ENCODE measurements at places on chromosomes 2 and 18.

DNA sequence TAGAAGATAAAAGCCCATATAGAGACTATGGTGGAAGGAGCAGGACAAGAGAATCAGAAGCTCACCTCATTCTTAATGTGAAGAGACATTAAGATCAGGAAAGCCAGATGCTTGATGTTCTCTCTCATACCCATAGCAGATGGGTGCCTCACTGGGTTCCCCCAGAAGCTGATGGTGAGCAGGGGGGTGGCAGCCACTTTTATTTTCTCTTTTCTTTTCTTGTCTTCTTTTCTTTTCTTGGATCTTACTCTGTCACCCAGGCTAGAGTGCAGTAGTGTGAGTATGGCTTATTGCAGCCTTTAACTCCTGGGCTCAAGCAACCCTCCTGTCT, 14.8 kb upstream of the CXCR4 start:
- no peak for DNase-seq

GRCh38 chr2:51789918-51790317, 758.0 kb upstream of the NRXN1 start:
- DNase-seq, result no peak

DNA sequence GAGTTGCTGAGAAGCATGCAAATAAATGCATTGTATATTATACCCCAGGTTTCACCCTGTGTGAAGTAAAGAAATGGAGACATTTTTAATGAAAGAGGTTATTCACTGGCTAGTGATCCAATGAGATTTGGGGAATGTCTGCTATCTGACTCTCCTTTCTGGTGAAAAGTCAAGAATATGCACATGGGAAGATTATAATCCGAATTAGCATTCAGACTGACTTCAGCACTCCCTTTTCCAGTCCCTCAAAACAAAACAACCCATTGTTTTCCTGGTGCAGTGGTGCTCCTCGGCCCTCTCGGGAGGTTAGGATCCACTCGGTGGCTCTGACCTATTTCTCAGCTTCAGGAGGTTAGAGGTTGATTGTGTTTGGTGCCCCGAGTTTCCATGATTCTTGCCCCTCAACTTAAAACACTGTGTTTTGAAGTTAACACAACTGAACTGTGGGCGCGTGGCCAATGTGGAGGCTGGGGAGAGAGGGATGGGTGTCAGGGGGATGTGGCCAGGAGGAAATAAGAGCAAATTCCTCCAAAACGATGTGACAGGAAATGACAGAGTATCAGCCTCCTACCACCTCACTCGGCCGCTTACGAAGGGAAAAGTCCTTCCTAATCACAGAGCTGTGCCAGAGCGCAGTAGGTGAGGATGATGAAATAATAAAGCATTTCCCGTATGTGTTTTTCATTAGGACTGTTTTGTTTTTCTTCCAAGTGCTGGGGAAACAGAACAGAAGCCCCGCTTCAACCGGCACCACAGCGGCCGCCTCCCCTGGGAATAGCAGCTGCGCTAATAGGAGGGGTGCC, 440.1 kb downstream of the MTX2 start:
- DNase-seq, result no peak

- no peak for DNase-seq
Measured at GRCh38 chr18:62828091-62828640, 112.8 kb downstream of the PHLPP1 start.

GRCh38 chr18:62596145-62597005, 73.5 kb downstream of the ZCCHC2 start:
- no peak for DNase-seq

DNA sequence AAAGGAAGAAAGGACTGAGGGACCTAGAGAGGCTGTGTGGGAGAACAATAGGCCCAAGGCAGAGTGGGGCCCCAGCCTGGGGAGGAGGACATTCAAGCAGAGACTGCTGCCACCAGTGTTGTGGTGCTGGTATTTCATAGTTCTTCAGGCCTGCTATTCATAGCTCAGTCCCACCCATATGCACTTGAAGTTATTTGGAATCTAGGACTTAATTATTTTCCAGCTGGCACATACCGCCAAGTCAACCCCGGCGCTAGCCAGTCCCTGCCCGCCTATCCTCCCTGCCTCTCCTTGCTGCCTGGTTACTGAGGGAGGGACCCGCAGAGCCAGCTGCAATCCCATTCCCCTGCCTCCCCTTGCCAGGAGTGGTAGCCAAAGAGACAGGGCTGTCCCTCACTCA, 141.2 kb downstream of the CABLES1 start:
- no peak for DNase-seq

All from activated naive CD4-positive, alpha-beta T cell treated with Interleukin-2 at 50 U/mL for 16 hours (primary cell).